ENCODE measurements at places on chromosomes 2 and 18. TPM values are rescaled to one million over a fixed set of nuclear protein-coding genes. Genes with fewer than 3 reads are reported as not detected.
A peak's percentile ranks its signal among the peaks of the same experiment; 100 is the strongest.

DNA sequence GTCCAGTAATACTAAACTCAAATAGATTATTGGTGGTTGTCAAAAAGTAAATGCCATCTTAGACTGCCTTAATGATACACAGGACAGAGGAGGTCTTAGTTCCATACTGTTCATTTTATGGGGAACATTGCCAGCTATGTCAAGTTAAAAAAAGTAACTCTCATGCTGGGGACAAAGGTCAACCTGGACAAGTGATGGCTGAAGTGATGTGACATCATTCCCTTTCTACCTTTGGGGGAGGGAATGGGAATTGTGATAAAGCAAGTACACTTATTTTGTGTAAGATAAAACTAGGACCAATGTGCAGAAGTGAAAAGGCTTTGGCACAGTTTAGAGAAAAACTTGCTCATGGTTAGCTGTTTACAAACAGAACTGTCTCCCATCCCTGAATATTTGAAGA, 24.0 kb upstream of the SNORC start:
- DNase-seq = no peak

- DNase-seq = no peak
These were observed 73.6 kb downstream of the COPS8 start for GRCh38 chr2:237159006-237159911.

GRCh38 chr2:38218591-38218991, 142.6 kb upstream of the CYP1B1 start:
- no peak for DNase-seq

DNA sequence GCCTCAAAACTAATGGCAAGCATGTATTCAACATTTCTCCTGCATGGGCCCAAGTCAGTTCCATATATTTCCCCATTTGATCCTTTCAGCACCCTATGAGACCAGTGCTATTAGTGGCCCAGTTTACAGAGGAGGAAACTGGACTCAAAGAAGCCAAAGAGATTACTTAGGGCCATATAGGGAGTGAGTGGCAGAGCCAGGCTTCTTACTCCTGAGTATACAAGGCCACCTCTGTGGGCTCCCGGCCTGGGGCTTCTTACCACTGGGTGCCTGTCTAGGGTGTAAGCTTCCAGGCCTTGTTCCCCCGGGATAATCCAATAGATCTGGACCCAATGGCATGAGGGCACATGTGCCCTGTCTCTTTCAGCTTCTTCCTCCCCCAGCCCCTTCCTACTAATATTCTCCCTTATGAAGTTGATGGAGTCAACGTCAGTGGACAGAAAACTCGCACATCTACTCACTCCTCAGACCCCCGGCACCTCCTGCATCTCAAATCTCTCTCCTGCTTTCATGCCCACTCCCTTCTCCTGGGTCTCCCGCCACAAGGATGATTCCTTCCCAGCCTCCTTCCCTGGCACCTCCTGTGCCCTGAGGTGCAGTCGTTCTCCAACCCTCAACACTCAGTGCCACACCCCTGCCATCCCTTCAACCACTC, 222.6 kb downstream of the ANAPC1 start:
- no peak for DNase-seq

DNA sequence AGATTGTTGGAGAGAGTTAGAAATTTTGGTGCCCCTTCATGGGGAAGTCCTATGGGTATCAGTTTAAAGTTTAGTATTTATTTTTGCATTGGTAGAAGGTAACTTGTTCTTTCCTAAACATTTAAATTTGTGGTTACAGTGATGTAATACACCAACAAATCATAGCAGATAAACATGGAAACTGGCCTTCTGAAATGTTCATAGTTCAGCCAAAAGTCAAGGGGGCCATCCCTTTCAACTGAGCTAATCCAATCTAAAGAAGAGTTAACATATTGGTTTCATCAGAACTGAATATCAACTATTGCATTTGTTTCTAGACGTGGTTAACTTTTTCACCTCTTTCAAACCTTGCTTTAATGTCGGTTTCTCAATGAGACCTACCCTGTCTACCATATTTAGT, 46.3 kb downstream of the PPP1R1C start:
- DNase-seq = no peak

GRCh38 chr18:25075331-25075730, 276.6 kb downstream of the ZNF521 start:
- no peak for DNase-seq

DNA sequence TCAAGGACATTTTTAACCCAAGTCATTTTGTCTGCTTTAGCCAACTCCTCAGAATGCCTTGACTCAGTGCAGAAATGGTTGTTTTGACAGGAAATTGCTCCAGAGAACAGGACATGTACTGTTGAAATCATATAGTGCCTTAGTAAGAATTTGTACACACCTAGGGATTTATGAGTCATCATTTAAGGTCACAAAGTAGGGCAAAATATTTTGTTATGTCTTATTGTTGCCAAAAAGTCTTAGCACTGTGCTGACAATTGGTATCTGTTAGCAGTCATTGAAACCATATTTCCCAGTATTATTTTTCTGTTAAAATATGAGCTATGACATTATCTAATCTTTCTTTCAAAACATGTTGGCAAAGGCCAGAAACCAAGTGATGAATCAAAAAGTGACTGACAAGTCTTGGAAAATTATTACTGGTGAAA, 104.5 kb downstream of the OSBPL6 start:
- peak; percentile 10 for DNase-seq

DNA sequence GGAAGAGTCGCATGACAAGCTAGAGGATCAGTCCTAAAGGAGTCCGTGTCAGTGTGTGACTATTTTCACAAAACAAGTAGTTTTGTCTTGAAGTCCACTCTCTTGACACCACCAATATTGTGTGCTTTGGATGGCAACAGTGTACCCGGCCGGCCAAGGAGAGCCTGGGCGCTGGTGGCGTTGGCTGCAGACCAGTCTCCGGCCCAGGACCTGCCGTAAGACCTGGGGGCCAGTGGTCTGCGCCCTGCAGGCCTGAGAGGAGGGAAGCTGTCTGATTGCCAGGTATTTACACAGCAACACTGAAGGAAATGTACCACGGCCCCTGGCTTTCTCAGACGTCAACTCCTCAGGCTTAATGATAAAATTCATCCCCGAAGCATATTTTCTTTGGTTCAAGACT, 472.4 kb upstream of the SALL3 start:
- no peak for DNase-seq

DNA sequence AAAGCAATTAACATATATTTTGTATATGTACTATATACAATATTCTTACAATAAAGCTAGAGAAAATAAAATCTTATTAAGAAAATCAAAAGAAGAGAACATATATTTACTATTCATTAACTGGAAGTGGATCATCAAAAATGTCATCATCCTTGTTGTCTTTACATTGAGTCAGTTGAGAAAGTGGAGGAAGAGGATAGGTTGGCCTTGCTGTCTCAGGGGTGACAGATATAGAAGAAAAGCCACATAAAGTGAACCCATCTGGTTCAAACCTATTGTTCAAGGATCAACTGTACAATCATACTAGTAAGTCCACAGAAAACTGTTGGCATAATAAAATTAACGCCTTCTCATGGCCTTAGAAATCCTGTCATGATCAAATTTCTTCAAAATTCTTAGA, 26.6 kb downstream of the SESTD1 start:
- no peak for DNase-seq

DNA sequence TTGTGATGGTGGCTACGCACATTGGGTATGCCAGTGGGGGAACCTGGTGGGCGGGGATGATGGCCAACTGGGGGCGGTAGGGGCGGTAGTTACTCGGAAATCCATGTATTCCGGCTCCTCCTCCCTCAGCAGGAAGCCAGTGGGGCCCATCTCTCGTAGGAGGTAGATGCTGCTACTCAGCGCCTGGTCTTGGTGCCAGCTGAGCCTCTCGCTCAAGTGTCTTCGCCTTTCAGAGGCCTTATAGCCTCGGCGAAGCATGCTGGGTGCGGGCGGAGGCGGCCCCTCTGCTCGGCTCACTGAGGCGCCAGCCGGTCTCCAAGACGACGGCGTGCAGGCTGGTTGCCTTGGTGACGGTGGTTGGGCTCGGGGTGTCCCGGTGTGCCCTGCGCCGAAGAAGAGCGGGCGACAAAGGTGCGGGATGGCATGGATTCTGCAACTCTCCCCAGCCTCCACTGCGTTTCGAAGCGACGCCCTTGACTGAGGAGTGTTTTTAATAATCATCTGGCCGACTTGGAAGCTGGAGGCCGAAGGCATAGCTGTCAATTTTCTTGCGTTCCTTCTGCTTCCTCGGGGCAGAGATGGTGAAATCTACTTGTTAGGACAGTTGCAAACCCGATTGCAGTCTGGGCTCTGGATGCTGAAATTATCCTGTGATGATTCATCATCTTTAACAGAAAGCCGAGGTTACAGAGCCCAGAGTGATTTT, at the start of gene ZSWIM2:
ZSWIM2 (minus strand) TSS at position 298 of the 706 bp plus-strand sequence; CDS start at position 258, 40 bp downstream.
- DNase-seq = peak; percentile 77

DNA sequence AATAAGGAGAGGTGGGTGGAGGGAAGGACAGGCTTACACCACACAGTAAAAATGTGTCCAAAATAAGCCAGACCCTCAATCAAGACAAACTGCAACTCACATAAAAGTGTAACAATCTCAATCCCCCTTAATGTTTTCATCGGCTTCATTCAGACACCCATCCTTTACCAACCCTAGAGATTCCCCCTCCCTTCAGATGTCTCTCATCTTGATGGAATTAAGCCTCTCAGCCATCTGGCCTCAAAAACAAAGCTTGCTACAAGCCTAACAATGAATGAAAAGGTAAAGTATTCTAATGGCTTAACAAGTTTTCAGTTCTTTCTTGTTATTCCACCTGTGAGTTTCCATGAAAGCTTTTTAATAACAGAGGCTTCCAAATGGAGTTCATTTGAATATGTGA, 5.2 kb downstream of the RTTN start:
- DNase-seq = no peak

GRCh38 chr2:223314811-223315210, 262.8 kb downstream of the KCNE4 start:
- no peak for DNase-seq

- DNase-seq = no peak
These were observed 57.8 kb upstream of the ID2 start for GRCh38 chr2:8623958-8624591.

DNA sequence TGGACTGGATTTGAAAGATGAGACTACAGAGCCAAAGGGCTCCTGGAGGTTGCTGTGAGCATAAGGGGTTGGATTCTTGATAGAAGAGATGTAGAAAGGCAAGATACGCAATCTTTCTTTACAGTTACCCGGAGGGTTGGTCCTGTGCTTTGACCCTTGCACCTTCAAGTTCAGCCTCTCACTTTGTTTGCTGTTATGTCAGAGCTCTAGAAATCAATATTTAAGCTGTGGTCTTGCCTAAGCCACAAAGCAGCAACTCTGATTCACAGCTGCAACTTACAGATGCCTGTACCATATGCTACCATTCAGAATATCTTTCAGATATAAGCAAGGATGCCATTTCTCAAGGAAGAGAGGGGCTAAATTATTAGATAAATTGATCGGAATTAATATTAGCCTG, 943.1 kb upstream of the LRRTM1 start:
- DNase-seq = no peak

- no peak for DNase-seq
These were observed 134.5 kb downstream of the CLIP4 start for GRCh38 chr2:29249666-29250253.

DNA sequence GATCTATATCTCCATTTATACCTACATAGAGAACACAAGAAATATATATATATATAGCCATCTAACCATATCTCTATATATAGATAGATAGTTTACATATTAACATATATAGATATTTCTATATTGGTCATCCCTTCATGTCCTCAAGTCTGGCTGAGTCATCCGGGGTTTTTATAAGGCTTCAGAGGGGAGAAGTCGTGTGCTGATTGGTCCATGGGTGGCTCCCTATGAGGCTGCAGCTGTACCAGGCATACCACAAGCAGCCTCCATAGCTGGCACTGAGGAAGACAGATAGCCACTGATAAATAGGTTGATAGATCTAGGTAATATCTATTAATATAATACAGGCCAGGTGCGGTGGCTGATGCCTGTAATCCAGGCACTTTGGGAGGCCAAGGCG, 618.3 kb upstream of the SETBP1 start:
- DNase-seq = no peak

DNA sequence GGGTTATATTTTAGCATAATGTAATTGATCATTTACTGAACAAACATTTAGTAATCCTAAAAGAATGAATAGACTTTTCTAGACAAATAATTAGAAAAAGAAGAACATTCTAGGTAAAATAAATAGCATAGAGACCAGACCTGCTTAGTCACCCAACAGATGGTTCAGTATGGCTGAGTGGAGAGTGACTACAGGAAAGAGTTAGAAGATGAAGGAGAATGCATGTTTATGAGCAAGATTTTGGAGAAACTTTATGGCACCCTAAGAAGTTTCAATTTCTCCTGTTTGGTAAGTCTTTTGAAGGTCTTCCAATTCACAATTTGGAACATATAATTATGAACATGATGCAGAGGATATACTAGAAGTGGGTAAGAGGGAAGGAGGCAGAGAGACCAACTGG, 32.9 kb downstream of the FAP start:
- no peak for DNase-seq

DNA sequence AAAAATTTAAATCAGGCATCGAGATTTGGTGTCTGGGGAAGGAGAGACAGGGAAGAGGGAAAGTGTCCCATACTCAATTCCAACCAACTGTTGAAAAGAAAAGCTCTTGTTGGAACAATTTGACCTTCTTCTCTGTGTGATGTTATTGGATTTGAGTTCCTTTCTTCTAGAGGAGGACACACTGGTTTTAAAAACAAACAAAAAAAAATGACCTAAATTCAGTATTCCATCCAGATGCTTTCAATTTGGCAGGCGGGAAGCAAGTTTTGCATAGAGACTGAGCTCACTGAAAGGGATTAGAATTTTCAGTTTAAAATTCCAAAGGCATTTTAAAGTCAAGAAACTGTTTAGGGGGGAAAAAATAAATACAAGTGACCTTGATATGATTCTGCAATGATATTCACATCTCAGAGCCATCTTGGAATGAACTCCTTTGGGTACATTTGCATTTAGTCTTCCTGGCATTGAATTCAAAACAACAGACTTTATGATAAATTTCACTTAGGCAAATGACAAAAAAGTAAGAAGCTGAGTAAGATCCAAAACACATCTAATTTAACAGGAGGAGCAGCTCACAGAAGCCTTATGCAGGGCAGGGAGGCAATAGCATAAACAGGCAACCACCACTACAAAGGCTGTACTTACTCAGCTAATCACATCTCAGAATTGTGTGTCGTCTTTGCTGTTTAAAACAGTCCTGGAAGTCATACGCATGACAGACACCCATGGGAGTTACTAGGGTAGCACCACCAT, 126.8 kb downstream of the CDH20 start:
- DNase-seq = no peak

DNA sequence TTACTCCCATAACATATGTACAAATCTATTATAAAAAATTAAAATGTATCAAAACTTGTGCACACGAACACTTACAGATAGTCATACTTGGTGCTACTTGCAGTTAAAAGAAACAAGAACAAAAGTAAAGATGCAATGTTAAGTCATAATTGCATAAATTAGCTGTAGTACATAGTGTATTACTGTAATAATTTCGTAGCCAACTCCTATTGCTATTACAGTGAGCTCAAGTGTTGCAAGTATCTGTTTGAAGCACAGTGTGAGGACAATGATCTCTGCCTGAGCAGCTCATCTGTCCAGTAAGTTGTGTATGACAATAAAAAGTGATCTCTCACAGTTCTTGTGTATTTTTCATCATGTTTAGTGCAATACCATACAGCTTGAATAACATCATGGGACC, 7.5 kb upstream of the SERPINB13 start:
- DNase-seq = no peak

ERBB4 gene
- 0.79 TPM for total RNA-seq

CERKL gene
- total RNA-seq = 0.71 TPM

CENPA gene
- 35.8 TPM for total RNA-seq

CPO gene
- not detected for total RNA-seq

SERPINB3 gene
- not detected for total RNA-seq

RND3 gene
- total RNA-seq = 205 TPM

ASXL2 gene
- 9.6 TPM for total RNA-seq

ADGRF3 gene
- 0.07 TPM for total RNA-seq

IL36RN gene
- not detected for total RNA-seq

LYG2 gene
- not detected for total RNA-seq

CDH7 gene
- not detected for total RNA-seq

Data from A172 (cell line).